ENCODE measurements at places on chromosomes 4 and X.

- no peak for DNase-seq
These were observed 374.7 kb downstream of the ANKRD50 start for GRCh38 chr4:124337874-124338273.

DNA sequence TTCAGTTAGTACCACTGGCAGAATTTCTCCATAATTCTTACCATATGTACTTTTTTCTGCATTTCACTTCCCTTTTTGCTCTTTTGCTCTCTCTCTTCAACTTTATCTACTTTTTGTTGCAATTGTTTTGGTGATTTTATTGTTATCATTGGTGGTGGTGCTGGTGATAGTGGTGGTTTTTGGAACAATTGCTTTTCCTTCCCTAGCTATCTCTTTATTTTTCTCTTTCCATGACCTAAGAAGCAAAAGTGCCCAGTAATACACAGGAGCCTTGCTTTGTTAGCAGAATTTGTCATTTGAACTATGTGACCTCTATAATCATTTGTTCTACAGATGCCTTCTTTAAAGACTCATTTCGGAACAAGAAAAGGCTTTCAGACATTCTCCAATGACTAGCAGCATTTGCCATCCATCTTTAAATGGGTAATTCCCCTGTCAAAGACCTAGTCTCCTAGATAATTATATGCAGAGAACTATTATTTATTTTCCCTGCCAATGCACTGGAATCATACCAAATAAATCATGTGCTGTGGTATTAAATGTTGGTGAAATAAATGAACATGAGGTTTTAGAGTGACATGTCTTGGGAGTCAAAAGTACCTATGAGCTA is 154.5 kb downstream of the GASK1B start:
- no peak for DNase-seq

GRCh38 chrX:115564243-115564642 is 3.3 kb downstream of the PLS3 start:
- no peak for DNase-seq

GRCh38 chrX:2708592-2709188 is 17.6 kb downstream of the CD99 start:
- DNase-seq, result no peak

GRCh38 chr4:153620352-153620751 is 63.7 kb upstream of the TLR2 start:
- no peak for DNase-seq

GRCh38 chr4:151689211-151689991 is 71.4 kb downstream of the GATB start:
- DNase-seq, result no peak

DNA sequence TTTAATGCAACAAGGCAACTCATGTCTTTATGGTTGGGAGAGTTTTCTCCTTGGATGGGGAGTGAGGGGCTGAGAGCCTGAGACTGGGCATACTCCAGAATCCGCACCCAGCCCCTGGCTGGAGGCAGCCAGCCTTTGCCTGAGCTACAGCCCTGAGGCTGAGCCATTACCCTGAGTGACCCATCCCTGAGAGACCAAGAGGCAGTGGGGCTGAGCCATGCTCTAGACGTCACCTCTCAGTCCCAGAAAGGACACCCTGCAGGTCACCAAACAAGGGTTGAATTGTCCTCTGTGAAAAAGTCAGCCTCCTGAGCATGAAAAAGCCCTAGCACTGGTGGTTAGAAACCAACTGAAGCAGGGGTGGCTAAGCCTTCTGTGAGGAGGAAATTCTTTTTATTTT is 151.2 kb upstream of the GATB start:
- no peak for DNase-seq

GRCh38 chr4:83581411-83582288 is 45.7 kb downstream of the GPAT3 start:
- DNase-seq, result no peak

DNA sequence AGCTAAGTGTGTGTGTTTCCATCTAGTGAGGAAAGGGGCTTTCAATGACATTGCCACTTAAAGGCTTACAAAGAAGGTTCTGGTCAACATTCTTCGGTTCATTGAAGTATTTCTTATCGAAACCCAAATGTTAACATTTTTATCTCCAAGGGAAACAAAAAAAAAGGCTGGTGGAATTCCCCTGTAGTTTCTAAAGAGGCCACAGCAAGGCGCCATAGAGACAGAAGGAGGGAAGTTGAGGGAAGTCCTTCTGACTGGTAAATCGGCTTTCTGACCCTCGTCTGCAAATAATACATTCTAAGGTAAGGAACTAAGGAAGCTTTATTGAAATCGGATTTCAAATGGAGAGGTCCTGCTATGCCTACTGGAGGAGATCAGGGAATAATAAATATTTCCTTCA is 1.7 kb upstream of the ZFP42 start:
- DNase-seq, result no peak

- no peak for DNase-seq
These were observed 302.7 kb downstream of the GPM6A start for GRCh38 chr4:175509320-175509719.
